ENCODE measurements at places on chromosomes 4 and X.

DNA sequence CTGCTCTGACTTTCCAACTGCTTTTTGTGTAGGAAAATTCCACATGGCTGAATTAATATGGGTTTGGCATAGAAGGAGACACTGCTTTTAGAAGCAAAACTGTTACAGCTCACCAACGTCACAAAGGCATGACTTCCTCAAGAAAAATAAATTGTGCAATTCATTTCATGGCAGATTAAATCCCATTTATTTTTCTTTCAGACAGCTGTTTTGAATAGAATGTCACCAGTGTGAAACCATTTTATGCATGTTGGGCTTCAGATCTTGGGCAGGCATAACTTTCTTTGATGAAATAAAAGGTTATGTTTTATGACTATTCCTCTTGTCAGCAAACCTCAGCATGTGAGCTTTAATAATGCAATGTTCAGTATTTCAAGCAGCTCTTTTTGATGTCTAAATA lies 542.8 kb downstream of the GALNTL6 start:
- no peak for DNase-seq

- no peak for DNase-seq
These were observed 5.0 kb downstream of the ZFX start for GRCh38 chrX:24154490-24155034.

DNA sequence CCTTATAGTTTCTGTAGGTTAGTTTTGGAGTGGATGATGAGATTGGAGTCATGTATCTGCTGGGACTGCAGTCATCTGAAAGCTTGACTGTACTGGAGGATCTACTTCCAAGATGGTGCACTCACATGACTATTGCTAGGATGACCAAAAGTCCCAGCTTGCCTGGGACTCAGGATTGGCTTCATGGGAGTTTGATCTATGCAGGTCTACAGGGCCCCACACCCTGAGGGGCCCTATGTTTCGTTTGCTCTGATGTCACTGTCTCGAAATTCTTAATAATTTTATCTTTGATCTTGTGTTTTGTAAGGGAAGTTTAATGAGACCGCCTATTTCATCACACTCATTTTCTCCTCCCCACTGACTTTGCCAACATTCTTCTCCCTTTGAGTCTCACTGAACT lies at the start of gene SMIM9:
SMIM9 (minus strand) TSS at position 101 of the 400 bp plus-strand sequence. CDS start 3,806 bp downstream, outside the sequence.
- DNase-seq: no peak

DNA sequence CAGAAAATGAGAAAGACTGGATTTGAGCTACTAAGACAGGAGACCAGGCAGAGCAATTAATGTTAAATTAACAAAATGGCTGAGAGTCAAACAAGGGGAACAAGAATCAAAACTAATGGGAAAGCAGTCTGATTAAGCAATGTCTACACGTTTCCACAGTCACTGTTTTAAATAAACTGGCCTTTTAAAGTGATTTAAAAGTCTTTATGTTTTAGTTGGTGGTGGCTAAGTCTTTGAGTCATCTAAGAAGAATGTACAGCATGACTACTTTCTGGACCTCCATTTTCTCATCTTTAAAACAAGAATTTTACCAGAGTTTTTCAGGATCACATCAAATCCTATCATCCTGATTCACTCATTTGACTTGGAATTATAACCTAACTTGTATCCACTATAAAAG lies 233.8 kb downstream of the ENOX2 start:
- DNase-seq: no peak

DNA sequence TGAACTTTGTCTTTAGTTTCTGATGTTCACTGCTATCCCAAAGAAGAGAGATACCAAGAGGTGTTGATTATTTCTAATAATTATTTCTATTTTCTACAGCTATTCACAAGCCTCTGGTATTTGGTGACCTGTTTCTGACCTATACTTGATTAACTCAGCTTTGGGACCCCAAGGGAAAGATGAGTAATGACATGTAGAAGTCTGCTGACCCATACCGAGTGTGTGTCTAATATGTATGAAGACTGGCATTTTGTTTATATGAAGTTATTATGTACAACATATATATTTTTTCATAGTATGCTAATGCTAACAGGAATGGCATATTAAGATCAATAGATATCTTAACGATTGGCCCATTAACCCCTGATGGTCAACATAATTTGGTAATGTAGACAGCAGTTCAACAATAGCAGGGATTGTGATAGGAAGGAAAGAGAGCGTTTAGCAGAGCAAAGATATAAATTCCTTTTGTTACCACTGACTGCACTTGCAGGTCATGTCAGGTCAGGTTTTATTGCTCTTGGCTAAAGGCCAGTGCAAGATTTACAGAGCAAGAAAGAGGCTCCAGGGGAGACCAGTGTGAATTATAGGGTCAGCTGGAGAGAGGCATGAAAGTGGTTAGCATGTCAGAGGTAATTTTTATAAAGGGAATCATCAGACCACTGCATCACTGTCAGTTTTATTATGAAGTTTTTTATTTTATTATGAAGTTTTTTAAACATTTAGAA lies 94.7 kb upstream of the DIPK2B start:
- no peak for DNase-seq

DNA sequence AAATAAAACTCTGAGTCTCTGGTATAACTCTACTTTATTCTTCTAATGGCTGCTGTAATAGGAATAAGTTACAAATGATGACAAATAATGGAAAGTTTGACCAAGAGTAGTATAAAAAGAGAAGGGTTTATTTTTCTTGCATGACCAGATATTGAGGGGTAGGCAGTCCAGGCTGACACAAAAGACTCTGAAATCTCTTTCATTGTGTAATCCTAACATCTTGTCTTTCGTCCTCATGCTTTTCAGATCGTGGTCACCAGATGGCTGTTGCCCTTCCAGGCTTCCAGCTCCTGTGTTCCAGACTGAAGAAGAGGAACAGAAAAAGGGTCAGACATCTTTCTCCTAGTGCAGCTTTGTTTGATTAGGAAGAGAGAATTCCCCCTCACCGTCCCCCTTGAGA lies 176.9 kb upstream of the GK2 start:
- no peak for DNase-seq

- no peak for DNase-seq
These were observed 102.3 kb downstream of the PSAPL1 start for GRCh38 chr4:7332216-7333023.
